ENCODE measurements at places on chromosomes 12 and 14.

GRCh38 chr14:74867673-74868072, 8.3 kb downstream of the PROX2 start:
- DNase-seq, result peak; percentile 28

DNA sequence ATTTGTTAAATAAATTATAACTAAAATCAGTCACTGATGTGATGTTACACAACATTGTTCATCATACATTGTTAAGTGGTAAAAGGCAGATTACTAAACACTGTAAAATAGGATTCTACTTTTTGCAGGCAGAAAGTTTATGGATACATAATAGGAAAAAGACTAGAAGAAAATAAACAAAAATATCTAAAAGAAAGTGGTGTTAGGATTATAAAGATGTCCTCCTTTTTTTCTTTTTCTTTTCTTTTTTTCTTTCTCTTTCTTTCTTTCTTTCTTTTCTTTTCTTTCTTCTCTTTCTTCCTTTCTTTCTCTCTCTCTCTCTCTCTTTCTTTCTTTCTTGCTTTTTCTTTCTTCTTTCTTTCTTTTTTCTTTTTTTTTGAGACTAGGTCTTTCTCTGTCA, 39.6 kb upstream of the HELB start:
- DNase-seq, result no peak

- no peak for DNase-seq
These were observed 11.1 kb upstream of the EGLN3 start for GRCh38 chr14:33962016-33962415.

DNA sequence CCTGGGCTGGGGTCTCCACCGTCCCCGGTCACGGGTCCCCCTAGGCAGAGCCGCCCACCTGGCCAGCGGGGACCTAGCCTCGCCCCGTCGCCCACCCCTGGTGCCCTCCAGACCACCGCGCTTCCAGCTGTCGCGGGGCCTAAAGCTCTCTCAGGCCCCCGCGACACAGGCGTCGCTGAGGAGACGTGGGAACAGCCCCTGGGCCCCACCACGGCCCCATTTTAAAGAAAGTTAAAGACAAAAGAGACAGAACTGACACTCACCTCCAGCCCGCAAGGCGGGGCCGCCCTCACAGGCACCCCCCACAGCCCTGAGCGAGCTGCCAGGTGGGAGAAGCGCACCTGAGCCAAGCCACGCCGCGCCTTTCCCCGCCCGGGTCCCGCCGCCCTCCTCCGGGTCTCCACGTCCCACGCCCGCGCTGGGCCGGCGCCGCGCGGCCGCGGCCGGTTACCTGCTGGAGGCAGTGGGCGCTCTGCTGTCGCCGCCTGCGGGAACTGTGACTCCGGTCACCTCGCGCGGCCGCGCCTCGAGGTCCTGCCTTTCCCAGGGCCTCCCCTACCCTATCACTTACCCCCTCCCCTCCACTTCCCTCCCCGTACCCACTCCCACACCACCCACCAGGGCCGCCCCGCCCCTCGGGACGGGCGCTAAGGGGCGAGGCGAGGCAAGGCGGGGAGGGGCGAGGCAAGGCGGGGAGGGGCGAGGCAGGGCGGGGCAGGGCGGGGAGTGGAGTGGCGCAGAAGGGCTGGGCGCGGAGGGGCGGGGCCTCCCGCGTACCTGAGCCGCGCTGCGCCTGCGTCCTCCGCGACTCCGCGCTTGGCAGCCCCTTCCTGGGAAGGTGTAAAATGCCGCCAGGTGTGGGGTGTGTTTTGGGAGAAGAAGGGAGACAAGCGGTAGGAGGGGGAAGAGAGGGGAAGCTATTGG, 31.2 kb downstream of the TC2N start:
- peak; percentile 77 for DNase-seq

DNA sequence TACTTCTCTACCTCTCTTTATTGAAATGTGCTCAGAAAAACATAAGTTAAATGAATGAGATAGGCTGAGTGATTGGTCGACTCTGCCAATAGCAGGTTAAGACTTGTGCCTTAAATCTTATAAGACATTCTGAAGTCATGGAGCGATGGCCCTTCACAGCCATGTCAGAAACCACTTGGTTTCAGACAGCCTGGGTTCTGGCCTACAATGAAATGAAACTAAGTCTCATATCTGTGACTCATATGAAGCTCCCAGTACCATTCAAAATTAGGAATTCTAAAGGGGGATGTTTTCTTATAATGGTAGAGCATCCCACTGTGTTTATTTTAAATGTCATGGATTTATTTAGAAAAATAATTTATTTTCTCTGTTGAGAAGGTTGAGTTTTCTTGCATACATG, 42.6 kb downstream of the PLXNC1 start:
- DNase-seq, result no peak

GRCh38 chr14:102942069-102942468, 19.6 kb downstream of the AMN start:
- DNase-seq, result no peak

DNA sequence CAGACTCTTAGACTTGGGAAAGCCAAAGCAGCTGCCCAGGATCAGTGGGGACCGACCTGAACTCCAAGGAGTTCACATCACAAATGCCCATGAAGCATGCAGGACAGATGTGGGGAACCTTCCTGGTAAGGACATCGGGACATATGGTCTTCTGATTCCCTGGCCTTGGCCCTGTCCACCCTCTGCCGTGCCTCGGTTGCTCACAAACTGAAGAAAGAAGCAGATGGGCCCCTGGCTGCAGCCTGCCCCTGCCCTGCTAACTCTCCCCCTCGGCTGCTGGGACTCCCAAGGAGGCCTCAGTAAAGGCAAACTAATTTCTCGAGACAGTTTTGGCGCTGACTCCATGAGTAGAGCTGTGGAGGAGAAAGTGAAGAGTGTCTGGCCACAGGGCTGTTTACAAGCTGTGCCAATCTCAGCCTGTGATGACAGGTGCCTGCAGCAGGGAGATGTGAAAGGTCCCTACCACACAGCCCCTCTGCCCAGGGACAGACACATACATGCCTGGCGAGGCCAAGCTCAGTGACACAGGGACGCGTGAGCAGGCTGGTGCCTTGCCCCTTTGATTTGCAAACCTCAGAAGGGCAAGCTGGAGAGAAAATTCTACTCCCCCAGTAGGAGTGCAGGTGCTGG, 48.6 kb downstream of the ISCA2 start:
- no peak for DNase-seq

DNA sequence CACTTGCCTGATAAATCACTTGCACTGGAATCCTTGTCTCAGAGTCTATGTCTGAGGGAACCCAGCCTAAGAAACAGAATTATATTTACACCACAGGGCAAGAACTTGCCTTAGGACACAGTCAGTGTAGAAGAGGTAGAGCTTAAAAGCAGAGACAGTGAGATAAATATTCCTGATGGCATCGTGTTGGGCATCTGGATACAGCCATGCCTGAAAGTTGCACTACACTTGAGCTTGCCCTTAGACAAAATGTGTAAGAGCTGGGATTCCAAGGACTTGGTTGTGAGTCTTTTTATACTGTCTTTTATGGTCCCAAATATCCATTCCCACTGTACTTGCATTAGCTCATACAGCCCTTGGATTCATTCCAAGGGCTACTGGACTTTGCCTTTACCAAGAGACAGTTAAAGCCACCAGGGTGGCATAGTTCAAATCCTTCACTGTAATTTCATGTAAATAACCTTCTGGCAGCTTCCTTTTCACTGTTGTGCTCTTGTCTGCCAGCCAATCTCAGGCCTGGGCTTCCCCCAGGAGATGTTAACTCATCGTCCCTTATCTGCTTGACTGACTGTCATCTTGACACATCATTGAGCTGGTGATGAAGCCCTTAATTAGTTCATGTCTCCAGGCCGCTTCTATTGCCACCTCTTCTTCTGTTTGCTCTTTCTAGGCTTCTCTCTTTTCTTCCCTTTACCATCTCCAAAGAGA, 577.9 kb upstream of the TBX3 start:
- no peak for DNase-seq

- no peak for DNase-seq
These were observed 26.7 kb downstream of the SERPINA1 start for GRCh38 chr14:94361682-94362081.

GRCh38 chr14:69260861-69261564, 1.1 kb downstream of the GALNT16 start:
- no peak for DNase-seq

DNA sequence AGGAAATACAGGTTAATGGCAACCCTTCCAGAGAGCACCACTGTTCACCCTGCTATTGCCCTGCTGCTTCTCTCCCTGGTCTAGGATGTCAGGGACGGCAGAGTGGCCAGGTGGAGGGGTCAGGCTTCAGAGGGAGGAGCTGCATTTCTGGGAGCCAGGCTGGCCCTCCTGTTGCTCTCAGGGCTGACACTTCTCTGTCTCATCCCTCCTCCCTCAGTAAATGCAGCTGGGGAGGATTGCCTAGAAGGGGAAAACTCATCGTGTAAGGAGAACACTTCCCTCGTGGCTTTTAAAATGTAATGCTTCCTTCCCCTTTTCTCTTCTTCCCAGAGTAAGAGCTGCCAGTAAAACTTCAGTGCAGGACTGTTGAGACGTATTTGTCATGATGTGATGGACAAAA, 20.8 kb downstream of the SUSD6 start:
- DNase-seq, result no peak

- DNase-seq, result no peak
These were observed 524.2 kb downstream of the TMTC2 start for GRCh38 chr12:83210933-83211332.

DNA sequence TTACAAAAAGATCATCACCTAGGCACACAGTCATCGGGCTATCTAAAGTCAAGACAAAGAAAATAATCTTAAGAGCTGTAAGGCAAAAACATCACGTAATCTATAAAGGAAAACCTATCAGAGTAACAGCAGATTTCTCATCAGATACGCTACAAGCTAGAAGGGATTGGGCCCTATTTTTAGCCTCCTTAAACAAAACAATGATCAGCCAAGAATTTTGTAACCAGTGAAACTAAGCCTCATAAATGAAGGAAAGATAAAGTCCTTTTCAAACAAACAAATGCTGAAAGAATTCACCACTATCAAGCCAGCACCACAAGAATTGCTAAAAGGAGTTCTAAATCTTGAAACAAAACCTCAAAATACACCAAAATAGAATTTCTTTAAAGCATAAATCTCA, 191.6 kb upstream of the BMP4 start:
- DNase-seq, result no peak

DNA sequence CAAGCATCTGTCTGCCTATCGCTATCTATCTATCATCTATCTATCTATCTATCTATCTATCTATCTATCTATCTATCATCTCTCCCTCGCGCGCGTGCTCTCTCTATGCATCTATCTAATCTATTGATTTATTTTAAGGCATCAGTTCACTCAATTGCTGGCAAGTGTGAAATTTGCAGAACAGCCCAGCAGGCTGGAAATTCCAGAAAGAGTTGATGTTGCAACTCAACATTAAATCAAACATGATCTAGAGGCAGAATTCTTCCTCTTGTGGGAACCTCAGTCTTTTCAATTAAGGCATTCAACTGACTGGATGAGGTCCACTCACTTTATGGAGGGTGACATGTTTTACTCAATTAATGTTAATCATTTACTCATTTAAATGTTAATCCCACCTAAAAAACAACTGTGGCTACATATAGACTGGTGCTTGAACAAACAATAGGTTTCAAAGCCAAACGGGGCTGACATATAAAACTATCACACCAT, 1210.8 kb downstream of the GALC start:
- no peak for DNase-seq

DNA sequence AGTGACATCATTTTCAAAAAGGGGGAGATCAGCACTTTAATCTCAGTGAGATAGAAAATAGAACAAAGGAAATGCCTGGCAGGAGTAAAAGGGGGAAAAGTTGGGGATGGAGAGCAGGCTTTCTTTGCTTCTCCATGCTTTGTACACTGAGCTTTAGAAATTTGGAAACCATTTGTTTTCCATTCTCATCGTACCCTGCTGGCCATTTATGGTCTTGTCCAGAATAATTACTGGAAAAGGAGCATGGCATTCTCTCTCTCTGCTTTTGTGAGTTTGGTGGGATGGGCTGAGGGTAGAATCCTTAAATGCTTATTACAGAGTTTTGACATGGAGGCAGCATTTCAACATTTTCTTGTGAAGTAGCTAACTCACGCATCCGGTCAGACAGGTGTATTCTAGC, 104.4 kb upstream of the FLRT2 start:
- no peak for DNase-seq
